ENCODE measurements at places on chromosomes 5 and 9.

GRCh38 chr9:133351908-133352634 is 4.1 kb downstream of the RPL7A start:
- no peak for DNase-seq

- no peak for DNase-seq
Observed at GRCh38 chr5:140169410-140169809, 5.6 kb upstream of the CYSTM1 start.

DNA sequence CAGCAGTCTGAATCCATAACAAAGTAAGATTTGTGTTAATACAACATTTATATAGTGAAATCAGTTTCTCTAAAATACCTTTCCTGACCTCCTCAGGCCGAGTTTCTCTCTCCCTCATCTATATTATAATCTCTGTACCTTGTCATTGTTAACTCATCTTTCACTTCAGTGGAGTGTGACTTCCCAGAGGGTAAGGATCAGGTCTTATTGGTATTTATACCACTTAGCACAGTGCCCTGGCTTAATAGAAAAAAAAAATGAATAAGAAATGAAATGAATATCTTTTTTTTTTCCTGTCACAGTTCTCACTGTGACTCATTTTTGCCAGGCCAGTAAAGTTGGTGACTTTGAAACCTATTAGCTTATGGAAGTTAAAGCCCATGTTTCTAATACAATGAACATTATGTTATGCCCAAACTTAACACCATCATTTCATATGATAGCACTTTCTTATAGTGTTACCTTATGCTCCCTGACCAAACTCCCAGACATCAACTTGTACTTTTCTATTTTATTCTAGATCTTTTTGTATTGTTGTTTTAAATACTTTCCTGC is 90.1 kb downstream of the NR3C1 start:
- DNase-seq: no peak

DNA sequence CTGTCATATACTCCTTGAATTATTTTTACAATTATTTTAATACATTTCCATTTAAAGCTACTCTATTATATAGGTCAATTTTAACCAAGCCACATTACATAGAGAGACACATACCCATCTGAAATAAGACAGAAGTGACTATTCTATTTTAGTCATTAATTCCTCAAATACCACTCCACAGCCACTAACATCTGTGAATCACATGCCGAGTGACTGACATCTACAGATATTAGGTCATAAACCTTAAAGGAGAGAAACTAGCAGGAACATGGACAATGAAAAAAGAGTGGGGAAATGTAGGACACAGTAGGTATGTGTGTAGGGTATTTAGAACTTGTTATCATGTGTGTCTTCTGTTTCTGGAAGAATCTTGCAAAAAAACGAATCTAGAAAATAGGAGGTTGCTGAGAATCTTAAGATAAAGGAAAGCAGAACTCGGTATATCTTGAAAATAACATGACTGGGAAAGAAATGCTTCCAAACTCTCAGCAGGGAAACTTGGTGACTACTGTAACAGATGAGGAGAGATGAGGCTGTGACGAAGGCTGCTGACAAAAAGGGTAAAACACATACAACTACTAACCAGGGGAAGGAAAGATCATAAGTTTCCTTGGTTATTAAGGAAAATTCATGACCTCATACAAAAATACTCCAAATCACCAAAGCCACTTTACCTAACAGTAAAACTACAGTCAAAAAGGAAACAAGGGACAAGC is 84.6 kb downstream of the PLPP1 start:
- DNase-seq: no peak

DNA sequence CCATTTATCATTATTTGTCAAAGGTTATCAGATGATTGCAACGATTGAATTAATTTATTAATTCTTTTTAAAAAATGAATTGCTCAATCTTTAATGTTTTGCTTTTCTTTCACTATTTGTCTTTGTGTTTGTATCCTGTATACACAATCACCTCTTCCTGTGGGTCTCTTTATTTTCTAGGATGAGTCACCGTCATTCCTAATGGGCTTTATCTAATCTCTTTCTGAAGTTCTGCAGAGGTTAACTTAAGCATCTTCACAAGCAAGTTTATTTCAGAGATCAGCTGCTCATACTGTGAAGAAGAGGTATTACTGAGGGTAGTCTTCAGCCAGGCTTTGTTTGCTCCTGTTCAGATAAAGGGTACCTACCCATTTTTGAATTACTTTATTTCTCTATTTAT is 323.9 kb downstream of the NNT start:
- no peak for DNase-seq

DNA sequence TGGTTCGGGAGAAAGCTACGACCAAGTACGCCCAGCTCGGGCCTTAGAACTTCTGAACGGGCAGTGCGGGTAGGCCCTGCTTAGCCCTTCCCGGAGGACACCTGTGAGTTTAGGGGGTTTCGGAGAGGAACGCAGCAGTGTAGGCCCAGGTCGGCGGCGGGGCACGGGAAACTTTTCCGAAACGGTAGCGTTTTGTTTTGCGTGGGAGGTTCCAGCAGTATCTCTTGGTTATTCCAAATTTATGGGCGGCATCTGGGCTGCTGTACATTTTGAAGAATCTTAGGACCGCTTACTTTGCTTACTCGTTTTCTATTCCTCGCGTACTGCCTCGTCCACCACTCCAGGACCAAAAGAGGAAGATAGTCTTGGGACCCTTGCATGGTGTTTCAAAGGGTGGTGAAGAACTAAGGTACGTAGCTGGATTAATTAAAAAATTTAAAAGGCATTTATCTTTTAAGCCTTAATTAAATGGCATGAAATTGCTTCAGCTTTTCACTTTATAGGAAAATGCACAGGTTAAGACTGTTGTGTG is 492 bp downstream of the TENT2 start:
- DNase-seq: no peak

DNA sequence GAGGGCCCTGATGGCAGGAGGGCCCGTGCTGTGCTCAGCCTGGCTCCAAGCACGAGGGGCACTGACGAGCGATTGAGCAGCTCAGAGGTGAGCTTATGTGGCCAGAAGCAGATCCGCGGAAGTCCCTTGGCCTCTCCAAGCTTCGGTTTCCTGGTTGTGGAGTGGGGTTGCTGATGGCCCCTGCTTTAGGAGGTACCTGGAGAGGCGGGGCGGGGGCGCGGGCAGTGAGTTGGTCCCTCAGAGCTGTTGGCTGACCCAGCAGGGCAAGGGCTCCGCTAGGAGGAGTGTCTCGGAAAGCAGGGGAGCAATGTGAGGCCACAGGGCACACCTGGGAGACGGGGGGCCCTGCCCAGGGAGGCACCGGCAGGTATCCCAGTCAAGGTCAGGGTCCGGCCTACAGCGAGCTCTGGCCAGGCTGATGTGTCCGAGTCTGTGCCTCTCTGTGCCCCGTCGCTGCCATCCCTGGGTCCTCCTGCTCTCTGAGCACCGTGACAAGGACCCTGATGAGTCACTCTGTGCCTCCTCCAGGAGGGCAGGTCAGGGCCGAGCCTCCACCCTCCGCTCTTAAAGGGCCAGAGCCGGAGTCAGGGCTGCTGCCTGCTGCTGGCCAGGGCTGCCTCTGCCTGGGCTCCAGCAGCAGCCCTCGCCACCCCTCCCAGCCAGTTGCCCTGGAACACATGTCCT is 14.8 kb downstream of the NCS1 start:
- no peak for DNase-seq

GRCh38 chr9:116275418-116276195 is 122.0 kb downstream of the PAPPA start:
- DNase-seq: peak; percentile 18

GRCh38 chr9:109329638-109330258 is 8.9 kb upstream of the EPB41L4B start:
- DNase-seq: no peak

- DNase-seq: no peak
Observed at GRCh38 chr5:34858790-34859189, 19.8 kb downstream of the TTC23L start.

GRCh38 chr9:90449213-90449925 is 193.3 kb downstream of the DIRAS2 start:
- no peak for DNase-seq

DNA sequence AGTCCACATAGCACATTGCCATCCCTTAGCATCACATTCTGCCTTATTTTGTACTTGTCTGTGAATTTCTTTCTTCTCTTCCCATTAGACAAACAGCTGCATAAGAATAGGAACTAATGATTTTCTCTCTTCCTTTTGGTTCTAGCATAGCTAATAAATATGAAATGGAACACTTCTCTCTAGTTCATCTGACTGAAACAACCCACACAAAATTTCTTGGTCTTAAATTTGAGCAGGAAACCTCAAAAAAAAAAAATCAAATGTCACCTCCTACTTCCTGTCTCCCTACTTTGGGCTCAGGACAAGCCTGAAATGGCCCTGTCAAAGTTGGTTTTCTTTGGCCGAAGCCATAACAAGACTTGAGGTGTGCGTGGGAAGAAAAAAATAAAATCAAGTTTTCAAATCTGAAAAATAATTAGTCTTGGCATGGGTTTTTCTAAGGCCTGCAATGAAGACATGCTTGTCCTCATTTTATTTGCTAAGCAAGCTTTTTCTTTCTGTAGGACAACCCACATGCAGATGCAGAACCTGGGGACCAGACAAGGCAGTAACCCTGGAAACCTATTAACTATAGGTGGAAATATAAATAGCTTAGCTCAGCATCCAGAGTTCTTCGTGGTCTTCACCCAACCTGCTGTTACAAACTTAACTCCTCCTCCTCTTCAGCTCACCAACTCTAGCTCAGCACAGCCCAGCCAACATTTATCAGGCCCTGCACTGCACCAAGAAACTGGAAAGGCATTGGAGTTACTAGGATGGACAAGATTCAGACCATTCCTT is 523.5 kb upstream of the KLF4 start:
- DNase-seq: no peak

- DNase-seq: no peak
Observed at GRCh38 chr5:156096259-156096658, 230.7 kb upstream of the SGCD start.

DNA sequence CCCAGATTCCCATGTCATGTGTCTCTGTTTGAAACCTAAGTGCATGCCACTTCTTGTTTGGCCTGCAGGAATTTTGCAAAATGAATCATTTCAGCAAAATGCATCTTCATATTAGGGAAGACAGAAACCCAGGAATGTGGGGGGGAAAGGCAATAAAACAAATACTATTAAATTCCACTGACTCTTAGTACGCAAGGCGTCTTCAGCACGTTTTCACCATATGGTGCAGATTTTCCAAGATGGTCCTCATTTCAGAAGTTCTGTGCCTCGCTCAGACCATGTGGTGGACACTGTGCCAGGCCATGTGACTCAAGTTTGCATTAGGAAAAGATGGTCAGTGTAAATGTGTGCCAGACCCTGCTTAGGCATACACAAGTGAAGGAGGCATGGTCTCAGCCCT is 184.0 kb downstream of the ACTL7B start:
- DNase-seq: no peak

DNA sequence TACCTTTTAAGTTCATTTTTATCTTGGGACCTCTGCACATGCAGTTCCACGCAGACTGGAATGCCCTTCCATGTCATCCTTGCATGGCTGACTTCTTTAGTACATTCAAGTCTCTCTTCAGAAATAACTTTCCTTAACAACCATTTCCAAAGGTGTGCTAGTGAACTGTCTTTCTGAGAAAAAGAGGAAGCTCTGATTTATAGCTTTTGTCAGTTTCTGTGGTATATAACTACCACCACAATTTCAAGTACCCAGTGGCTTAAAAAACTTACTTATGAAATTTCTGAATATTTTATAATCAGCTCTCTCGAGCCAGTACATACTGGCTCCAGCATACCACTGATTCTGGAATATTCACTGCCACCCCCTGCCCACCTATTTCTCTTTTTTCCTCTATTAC is 1613.8 kb downstream of the MAT2B start:
- no peak for DNase-seq

- no peak for DNase-seq
Observed at GRCh38 chr5:154477382-154478223, 424 bp downstream of the HAND1 start.

DNA sequence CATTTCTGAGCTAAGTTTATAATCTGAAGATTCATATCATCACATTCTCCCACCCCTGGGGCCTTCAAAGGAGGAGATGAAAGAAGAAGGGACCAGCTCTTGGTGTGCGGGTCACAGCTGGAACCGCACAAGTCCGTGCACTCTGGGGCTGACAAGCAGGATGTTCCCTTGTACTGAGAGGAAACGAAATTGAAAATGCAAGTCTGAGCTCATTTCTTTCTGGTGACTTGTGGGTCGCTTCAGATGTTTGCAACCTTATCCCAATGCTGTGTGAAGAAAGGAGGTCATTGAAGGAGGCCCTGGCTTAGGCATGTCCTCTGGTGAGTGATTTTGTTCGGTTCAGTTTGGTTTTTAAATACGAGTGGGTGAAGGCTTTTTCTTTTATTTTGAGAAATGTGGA is 59.6 kb downstream of the C9orf152 start:
- DNase-seq: no peak

DNA sequence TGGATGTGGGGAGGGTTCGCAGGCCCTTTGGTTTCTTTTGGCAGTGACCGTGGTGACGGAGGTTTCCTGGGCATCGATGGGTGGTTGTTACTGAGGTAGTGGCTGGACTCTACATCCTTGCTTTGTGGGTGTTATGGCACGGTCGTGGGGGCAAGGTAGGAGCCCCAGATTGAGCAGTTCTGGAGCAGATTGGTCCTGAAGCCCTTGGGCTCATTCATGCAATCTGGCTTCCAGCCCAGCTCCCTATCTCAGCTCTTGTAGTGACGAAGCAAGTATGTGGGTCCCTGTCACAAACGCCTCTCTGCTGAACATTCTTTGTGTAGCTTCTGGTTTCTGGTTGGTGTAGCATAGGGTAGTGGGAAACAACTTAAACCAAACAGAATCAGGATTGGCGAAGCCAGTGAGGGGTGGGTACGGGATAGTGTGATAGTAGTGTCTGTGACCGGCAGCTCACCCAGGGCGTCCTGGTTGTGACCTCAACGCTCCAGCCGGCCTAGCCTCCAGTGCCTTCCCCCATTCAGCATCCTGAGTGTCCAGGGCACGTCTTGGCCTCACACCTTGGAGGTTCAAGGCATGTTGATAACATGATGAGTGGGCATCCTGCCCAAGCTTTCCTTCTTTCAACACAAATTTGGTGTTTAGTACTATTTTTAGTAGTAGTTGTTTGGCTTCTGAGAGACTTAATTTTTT is 2.9 kb downstream of the NDUFS6 start:
- DNase-seq: no peak

GRCh38 chr9:76580188-76580587 is 121.2 kb downstream of the GCNT1 start:
- no peak for DNase-seq

GRCh38 chr9:109143881-109144562 is 23.0 kb downstream of the FRRS1L start:
- peak; percentile 8 for DNase-seq

GRCh38 chr9:35162605-35163315 is 951 bp downstream of the UNC13B start:
- no peak for DNase-seq

- DNase-seq: no peak
Observed at GRCh38 chr9:114035221-114035844, 42.8 kb downstream of the AMBP start.

- DNase-seq: no peak
Observed at GRCh38 chr9:129989740-129990139, 53.2 kb downstream of the FNBP1 start.

DNA sequence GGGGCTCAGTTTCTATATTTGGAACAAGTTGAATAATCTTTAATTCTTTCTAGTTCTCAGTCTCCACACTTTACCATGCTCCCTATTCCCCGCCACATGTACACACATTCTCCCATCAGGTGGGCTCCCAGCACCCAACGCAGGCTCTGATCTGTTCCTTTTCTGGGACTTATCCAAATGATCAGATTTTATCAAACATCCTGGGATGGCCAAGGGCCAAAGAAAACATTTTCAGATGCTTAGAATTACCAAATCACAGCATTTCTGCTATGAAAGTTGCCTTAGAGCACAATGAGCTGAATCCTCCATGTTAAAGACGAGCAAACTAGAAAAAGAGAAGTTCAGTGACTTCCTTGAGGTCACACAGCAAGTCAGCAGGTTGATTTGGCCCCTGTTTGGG is 153.4 kb downstream of the SEC61B start:
- no peak for DNase-seq
